Endothelial cell (in vitro differentiated cells): ENCODE measurements at places on chromosomes 7 and 10. TPM values are rescaled to one million over a fixed set of nuclear protein-coding genes. Genes with fewer than 3 reads are reported as not detected.

The PIP gene
- not detected for total RNA-seq

The SPDYE2B gene
- not detected for total RNA-seq

The FAS gene
- 23.0 TPM for total RNA-seq

The AKR1C3 gene
- total RNA-seq, result 2.8 TPM

The HOXA4 gene
- total RNA-seq, result 0.31 TPM

The PNLIP gene
- total RNA-seq, result not detected

The PRSS37 gene
- not detected for total RNA-seq

The SPDYE3 gene
- not detected for total RNA-seq

The ANXA8L1 gene
- not detected for total RNA-seq

- no peak overlapping the region for H3K4me3 ChIP-seq
- no peak overlapping the region for H3K27ac ChIP-seq
- DNase-seq, result no peak
- no peaks in the 10 kb centered on the region for H3K27me3 ChIP-seq
- H3K36me3 ChIP-seq, result no peaks in the 10 kb centered on the region
These were observed 90.9 kb upstream of the MDFIC start for GRCh38 chr7:114830952-114831351.

DNA sequence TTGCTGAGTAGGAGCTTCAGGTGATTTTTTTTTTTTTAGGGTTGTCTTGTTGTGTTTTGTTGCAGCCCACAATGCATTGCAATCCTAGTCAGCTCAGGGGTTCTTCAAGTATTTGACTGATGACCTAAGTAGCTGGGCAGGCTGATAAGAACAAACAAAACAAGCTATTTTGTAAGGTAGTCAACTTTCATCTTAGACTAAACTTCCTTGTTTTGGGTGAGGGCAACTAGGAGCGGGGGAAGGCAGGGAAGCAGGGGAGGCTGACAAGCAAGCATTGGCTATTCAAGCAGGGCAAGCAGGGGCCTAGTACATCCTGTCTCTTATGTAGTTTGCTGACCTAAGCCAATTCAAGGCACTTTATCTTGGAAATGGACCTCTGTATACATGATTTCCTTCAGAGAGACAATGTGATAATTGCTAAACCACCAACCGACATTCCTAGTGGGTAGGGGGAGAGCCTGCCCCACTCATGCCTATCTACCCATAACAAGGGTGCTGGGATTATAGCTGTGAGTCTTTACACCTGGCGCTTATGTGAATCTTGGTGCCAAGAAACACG lies 163.3 kb upstream of the PRKCQ start:
- H3K4me1 ChIP-seq, result peaks cover 54% of the 10 kb centered on the region
- H3K36me3 ChIP-seq, result no peaks in the 10 kb centered on the region
- no peak overlapping the region for H3K4me3 ChIP-seq
- peak; percentile 28 for DNase-seq
- H3K27me3 ChIP-seq, result no peaks in the 10 kb centered on the region

- no peak for DNase-seq
- no peaks in the 10 kb centered on the region for H3K36me3 ChIP-seq
- no peak overlapping the region for H3K4me3 ChIP-seq
- H3K4me1 ChIP-seq, result no peaks in the 10 kb centered on the region
These were observed 126.8 kb downstream of the SKIDA1 start for GRCh38 chr10:21398563-21399231.

GRCh38 chr10:21934307-21934706 lies 69.2 kb downstream of the DNAJC1 start:
- no peak overlapping the region for H3K4me3 ChIP-seq
- no peak overlapping the region for H3K27ac ChIP-seq
- no peak for DNase-seq
- H3K27me3 ChIP-seq, result no peaks in the 10 kb centered on the region

- no peak overlapping the region for H3K4me3 ChIP-seq
- no peak overlapping the region for H3K27ac ChIP-seq
- H3K27me3 ChIP-seq, result peaks cover 10% of the 10 kb centered on the region
- no peak for DNase-seq
These were observed 16.5 kb downstream of the KNDC1 start for GRCh38 chr10:133176546-133176945.

- peaks cover 6% of the 10 kb centered on the region for H3K27me3 ChIP-seq
- no peaks in the 10 kb centered on the region for H3K36me3 ChIP-seq
- no peak for DNase-seq
- H3K27ac ChIP-seq, result no peak overlapping the region
- H3K4me1 ChIP-seq, result peaks cover 18% of the 10 kb centered on the region
- H3K4me3 ChIP-seq, result no peak overlapping the region
These were observed 49.8 kb downstream of the CUX1 start for GRCh38 chr7:101867265-101867664.

- H3K36me3 ChIP-seq, result no peaks in the 10 kb centered on the region
- H3K4me3 ChIP-seq, result no peak overlapping the region
- H3K4me1 ChIP-seq, result no peaks in the 10 kb centered on the region
- H3K27ac ChIP-seq, result peak overlapping the region; percentile 24
- no peak for DNase-seq
These were observed 10.8 kb downstream of the PIK3AP1 start for GRCh38 chr10:96709525-96709924.

GRCh38 chr10:92894081-92894655 lies 45.8 kb downstream of the EXOC6 start:
- H3K36me3 ChIP-seq, result peaks cover 10% of the 10 kb centered on the region
- no peak overlapping the region for H3K27ac ChIP-seq

DNA sequence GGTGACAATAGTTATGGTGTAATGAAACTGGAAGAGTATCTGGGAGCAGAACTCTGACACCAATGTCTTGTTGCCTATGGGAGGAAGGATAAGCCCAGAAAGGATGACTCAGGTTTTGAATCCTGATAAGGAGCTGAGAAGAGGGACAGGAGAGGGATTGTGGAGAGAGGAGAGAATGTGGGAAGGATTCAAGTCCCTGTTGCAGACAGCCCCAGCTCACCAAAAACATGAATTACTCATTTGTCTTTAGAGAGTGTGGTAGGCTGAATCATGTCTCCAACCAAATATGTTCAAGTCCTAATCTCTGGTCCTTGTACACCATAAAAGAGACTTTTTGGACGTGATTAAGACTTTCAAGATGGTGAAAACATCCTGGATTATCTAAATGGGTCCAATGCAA lies 206.9 kb upstream of the PHYHIPL start:
- no peaks in the 10 kb centered on the region for H3K4me1 ChIP-seq
- H3K27ac ChIP-seq, result no peak overlapping the region
- DNase-seq, result no peak
- no peak overlapping the region for H3K4me3 ChIP-seq

GRCh38 chr7:33299425-33299824 lies 170.1 kb downstream of the BBS9 start:
- no peak for DNase-seq
- no peaks in the 10 kb centered on the region for H3K4me1 ChIP-seq
- H3K27ac ChIP-seq, result no peak overlapping the region
- H3K36me3 ChIP-seq, result peaks cover 9% of the 10 kb centered on the region
- H3K27me3 ChIP-seq, result peaks cover 2% of the 10 kb centered on the region

- peaks cover 1% of the 10 kb centered on the region for H3K4me1 ChIP-seq
- H3K36me3 ChIP-seq, result no peaks in the 10 kb centered on the region
- no peak overlapping the region for H3K27ac ChIP-seq
- no peak overlapping the region for H3K4me3 ChIP-seq
- peaks cover 2% of the 10 kb centered on the region for H3K27me3 ChIP-seq
These were observed 37.7 kb upstream of the CXCL12 start for GRCh38 chr10:44422570-44423101.

DNA sequence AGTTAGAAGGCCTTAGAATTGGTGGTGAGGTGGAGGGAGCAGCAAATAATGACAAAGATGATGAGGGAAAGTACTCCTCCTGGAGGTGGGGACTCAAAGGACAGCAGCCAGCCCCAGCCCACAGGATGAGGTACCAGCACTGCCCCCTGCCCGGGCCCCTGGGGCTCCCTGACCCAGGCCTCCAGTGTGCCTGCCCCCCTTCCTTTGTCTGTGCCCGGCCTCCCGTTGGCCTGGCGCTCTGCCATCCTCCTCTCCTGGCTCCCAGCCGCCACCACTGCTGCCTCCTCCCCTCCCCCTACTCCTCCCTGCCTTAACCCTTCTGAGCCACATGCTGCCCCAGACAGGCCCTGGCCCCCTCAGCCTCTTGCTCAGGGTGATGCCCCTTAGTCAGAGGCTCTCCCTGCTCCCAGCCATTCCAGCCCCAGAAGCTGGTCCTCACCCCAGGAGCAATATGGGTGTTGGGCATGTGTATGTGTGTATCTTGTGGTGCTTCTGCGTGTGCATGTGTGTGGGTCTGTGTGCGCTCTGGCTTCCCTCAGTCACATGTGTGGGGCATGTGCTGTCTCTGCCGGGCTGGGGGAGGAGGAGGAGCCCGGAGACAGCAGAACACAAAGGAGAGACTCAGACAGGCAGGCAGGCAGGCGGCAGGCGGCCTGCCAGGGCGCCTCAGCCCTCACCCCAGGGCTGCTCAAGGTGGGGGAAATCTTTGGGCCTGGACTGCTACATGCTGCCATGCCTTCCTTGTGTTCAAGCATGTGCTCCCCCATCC lies 2.6 kb downstream of the LDB1 start:
- peak; percentile 42 for DNase-seq
- peaks cover 8% of the 10 kb centered on the region for H3K36me3 ChIP-seq
- peak overlapping the region; percentile 80 for H3K27ac ChIP-seq
- peaks cover 70% of the 10 kb centered on the region for H3K4me1 ChIP-seq

DNA sequence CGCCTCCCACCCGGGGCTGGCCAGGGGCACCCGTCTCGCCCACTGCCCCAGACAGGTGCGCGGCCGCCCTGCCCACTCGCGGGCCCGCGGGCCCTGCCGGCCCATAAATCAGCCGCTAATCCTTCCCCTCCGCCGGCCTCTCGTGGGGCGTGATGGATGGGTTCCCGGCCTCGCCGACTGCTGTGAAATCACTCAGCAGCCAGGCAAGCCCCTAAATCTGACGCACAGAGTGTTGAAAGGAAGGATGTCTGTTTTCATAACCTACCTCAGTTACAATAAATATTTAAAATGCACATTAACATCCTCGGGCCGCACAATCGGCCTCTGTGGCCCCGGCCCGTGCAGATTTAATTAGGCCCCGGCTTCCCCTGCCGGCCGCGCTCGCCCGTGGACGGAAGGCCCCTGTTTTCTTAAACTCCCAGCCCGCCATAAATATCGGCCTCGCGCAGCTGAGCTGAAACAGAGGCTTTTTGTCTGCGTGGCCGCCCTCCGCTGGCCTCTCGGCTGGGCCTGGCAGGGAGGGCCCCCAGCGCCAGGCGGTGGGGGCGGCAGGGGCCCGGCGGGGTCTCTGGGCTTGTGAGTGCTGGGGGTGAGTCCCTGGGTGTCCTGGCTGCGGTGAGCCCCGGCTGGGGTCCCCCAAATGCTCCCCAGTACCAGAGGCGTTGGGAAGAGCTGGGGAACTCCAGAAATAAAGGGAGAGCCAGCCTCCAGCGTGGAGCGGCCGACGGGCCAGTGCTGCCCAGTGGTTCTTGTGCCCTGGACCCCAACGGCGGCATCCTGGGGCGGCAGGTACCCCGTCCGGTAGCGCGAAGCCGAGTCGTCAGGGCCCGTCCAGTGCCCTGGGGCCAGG lies 90.7 kb downstream of the UNCX start:
- no peak for DNase-seq
- H3K36me3 ChIP-seq, result no peaks in the 10 kb centered on the region
- peaks cover 3% of the 10 kb centered on the region for H3K4me1 ChIP-seq
- peaks cover 3% of the 10 kb centered on the region for H3K27me3 ChIP-seq

DNA sequence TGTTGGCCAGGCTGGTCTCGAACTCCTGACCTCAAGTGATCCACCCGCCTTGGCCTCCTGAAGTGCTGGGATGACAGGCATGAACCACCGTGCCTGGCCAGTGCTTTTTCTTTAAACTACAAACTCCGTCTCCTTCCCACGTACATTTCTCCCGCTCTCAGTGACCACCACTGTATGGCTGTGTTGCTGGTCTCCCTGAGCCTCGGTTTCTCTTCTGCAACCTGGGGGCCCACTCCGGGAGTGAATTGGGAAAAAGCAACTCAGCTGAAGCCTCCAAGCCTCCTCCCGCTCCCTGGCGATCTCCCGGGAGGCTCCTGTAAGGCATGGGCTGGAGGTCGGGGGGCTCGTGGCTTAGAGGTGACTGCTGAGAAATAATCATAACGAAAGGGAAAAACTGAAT lies 136.3 kb downstream of the ELFN1 start:
- H3K36me3 ChIP-seq, result peaks cover 7% of the 10 kb centered on the region
- H3K27ac ChIP-seq, result no peak overlapping the region
- no peak for DNase-seq

GRCh38 chr7:138813945-138814344 lies 15.9 kb upstream of the ATP6V0A4 start:
- no peaks in the 10 kb centered on the region for H3K36me3 ChIP-seq
- H3K4me1 ChIP-seq, result no peaks in the 10 kb centered on the region
- H3K27me3 ChIP-seq, result peaks cover 2% of the 10 kb centered on the region
- H3K27ac ChIP-seq, result no peak overlapping the region
- H3K4me3 ChIP-seq, result no peak overlapping the region

- H3K36me3 ChIP-seq, result no peaks in the 10 kb centered on the region
- no peak for DNase-seq
- peak overlapping the region; percentile 48 for H3K27ac ChIP-seq
- H3K4me1 ChIP-seq, result peaks cover 32% of the 10 kb centered on the region
These were observed 51.7 kb upstream of the FZD1 start for GRCh38 chr7:91212582-91212981.

- H3K36me3 ChIP-seq, result no peaks in the 10 kb centered on the region
- no peaks in the 10 kb centered on the region for H3K27me3 ChIP-seq
- no peaks in the 10 kb centered on the region for H3K4me1 ChIP-seq
- DNase-seq, result no peak
These were observed 104.9 kb downstream of the XRCC2 start for GRCh38 chr7:152571068-152571467.

DNA sequence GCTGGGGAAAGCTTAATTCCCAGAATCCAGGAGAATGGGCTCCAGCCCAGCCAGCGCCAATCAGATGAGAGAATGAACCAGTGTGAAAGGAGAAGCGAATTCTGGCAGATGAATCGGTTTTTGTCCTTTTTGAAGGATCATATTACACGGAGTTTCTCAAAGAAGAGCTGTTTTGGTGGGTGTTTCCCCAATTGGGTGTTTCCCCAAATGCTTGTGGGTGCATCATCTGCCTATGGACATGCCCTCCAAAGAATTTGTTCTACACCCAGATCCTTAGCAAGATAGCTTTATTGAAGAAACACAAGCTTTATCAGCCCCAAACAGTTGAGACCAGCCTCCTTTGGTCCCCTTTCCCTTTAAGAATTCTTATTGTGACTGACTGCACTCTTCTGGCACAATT lies 186.5 kb upstream of the GPR26 start:
- peaks cover 5% of the 10 kb centered on the region for H3K4me1 ChIP-seq
- no peak for DNase-seq
- no peaks in the 10 kb centered on the region for H3K36me3 ChIP-seq
- peaks cover 3% of the 10 kb centered on the region for H3K27me3 ChIP-seq
- H3K27ac ChIP-seq, result no peak overlapping the region

DNA sequence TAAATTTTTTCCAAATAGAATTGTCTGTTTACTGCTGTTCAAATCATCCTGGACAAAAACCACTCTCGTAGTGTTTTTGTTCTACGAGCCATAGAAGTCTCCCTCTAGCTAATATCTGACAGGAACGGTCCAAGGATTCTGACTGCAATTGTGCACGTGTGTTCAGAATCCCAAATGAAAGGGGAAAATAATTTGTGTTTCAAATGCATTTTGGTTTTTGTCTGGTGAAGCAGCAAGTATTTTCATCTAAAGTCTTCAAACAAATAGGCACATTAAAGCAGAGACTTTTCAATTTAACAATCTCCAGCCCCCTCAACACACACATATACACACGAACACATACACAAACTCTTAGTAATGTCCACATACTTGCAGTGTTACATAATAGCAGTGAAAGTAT lies 475 bp downstream of the NEUROD6 start:
- H3K27me3 ChIP-seq, result peaks cover 1% of the 10 kb centered on the region
- H3K4me3 ChIP-seq, result no peak overlapping the region
- no peak for DNase-seq
- no peaks in the 10 kb centered on the region for H3K36me3 ChIP-seq
- peaks cover 7% of the 10 kb centered on the region for H3K4me1 ChIP-seq
- H3K27ac ChIP-seq, result no peak overlapping the region

- no peaks in the 10 kb centered on the region for H3K27me3 ChIP-seq
- DNase-seq, result no peak
These were observed 20.6 kb downstream of the ZNF777 start for GRCh38 chr7:149440222-149440621.
